Kidney (tissue), 22 donors: ENCODE measurements at places on chromosomes 11 and 22.
A peak's percentile ranks its signal among the peaks of the same experiment; 100 is the strongest.

DNA sequence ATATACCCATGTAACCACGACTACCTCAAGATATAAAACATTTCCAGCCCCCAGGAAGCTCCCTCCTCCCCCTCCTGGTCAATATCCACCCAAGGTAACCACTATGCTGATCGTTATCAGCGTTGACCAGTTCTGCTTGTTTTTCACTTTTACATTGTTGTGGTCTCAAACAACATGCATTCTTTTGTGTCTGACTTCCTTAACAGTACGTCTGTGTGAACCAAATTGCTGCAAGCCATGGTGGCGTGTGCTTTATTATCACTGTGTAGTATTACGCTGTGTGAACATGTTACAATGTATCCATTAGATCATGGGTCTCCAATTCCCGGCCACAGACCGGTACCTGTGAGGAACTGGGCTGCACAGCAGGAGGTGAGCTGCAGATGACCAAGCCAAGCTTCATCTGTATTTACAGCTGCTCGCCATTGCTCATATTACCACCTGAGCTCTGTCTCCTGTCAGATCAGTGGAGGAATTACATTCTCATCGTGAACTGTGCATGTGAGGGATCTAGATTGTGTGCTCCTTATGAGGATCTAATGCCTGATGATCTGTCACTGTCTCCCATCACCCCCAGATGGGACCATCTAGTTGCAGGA, 15.5 kb upstream of the GRK3 start:
- no peak for DNase-seq

DNA sequence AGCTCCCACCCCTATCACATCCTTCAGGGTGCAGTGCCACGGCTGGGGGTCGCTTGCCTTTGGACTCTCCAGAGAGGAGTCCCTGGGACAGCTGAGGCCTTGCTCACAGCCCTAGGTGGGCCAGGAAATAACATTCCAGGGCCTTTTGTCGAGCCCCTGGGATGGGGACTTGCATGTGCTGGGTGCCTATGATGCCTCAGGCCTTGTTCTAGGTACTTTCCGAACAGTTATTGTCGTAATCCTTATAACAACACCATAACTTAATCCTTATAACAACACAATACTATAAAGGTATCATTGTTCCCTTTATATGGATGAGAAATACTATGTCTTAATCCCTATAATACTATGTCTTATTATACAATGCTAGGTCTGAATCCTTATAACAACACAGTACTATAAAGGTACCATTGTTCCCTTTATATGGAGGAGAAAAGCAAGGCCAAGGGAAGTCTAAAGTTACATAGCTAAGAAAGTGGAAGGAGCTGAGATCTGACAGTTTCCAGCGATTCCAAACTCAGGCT, 236.5 kb downstream of the ST3GAL4 start:
- DNase-seq = no peak

GRCh38 chr11:35387111-35387982, 32.0 kb downstream of the SLC1A2 start:
- DNase-seq = no peak

DNA sequence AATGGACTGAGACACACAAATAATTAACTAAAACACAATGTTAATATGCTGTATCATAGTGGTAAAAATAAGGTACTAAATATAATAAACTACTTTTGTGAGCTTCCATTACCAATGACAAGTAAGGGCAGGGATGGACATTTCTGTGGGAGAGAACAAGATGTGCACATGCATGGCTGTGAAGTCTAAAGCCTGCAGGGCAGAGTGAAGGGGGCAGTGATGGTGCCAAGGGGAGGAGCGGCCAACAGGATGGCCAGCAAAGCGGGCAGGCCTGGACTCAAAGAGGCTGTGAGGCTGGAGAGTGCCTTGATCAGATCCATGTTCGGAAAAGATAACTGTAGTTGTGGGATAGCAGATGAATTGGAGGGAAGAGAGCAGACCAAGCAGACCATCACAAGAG, 12.5 kb downstream of the DESI1 start:
- no peak for DNase-seq

- DNase-seq = no peak
Measured at GRCh38 chr22:48410536-48410935, 1417.1 kb downstream of the BRD1 start.

DNA sequence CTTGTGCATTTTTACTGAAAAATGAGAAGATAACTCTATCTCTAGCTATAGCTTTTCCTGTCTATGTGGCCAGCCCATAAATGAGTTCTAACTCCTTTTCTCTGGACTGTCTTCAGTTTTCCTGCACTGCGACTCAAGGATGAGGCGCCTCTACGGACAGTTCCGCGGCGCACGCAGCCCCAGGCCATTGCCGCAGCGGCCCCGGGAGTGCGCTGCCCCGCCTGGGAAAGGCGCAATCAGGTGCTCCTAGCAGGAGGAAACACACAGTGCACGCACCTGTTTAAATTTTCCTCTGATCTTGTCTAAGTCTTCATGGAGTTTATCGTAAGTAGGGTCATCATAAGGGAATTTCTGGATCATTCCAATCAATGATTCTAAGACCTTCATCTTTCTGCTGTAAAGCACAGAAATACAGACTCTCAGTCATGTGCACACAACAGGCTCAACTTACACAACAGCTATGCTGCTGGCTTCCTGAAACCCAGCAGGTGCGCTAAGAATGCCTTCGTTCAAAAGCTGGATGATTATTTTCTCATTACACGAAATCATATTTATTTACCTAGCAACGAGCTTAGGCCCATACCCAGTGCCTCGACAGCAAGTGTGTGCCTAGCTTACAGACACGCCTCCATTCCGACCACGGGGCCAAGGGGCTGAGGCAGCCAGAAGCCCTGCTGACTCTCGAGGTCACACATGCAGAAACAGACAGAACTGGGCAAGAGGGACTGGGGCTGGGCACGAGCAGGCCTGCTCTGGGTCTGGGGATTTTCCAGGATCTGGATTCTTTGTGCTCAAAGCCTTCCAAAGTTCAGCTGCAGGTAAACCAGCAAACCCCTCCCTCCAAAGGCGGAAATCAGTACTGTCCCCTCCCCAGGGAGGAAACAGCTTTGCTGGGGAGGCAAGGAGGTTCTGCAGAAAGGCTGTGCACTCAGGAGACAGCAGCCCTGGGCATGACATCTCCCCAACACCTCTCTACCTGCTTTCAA, 7.2 kb downstream of the LTO1 start:
- no peak for DNase-seq

DNA sequence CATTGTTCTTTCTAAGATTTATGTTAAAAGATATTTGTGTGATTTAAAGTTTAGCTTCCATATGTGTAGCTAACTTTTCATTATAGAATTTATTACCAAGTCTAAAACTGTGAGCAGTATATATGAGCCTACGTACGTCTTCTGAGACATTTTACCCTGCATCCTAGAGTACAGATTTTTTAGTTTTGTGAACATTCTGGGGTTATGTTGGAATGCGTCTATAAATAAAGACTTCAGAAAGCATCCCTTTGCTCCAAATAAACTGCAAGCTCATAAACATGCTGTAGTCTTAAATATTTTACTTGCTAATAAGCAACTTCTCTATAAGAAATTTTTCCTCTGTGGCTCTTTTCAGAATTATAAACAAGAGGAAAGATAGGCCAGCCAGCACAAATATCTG, 236.5 kb downstream of the DDX10 start:
- no peak for DNase-seq

DNA sequence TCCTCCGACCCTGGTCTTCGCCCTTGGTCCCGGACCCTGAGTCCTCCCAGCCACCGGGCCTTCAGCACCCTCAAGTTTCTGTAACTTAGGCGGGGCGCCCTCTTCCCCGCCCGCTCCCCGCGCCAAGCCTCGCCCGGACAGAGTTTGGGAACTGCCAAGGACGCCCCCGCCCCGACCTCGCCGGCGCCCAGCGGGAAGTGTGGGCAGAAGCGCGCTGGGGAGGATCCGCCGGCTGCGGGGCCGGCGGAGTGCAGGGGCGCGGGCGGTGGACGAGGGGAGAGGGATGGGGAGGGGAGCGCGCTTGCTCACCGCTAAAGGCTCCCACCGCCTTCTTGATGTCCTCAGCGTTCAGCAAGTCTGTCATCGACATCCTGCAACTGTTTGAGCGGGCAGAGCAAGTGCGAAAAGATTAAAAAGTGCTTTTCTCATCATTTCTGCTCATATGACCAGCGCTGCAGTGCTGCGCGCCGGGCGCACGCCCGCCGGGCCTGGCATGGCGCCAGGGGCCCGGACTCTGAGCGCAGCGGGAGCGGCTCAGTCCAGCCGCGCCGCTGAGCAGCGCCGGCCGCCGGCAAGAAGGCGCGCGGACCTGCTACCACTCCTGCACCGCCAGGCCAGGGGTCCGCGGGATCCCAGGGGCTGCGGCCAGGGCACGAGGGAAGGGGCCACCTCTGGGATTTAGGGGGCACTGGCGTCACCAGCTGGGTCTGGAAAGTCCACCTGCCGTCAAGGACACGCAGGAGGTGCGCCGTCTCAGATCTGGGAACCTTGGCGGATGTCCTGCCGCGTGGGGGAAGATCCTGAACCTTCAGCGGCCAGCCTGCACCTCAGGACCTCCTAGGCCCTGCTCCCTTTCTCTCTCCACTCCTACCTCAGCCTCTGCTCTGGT, at the start of gene PVALB:
Gene PVALB (minus strand): TSS at position 400 of the 889 bp plus-strand sequence. CDS start 30 bp downstream, at position 370.
- peak; percentile 63 for DNase-seq

DNA sequence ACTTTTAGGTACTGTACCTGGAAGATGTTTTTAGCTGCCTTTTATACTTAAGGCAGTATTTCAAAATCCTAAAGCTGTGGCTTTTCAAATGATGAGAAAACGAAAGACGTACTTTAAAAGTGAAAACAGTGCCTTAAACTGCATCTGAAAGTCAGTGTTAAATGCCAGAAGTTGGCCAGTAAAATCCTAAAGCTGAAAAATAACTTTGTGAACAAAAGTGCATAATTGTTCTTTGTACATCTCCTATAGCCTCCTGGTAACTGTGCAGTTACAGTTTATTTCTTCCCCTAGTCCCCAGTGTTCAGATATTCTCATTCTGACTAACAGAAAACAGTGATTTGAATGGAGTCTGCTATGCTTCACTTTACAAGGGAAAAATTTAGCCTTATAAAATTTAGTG, 6.8 kb downstream of the EED start:
- no peak for DNase-seq

GRCh38 chr11:14418801-14419417, 59.9 kb upstream of the RRAS2 start:
- no peak for DNase-seq

DNA sequence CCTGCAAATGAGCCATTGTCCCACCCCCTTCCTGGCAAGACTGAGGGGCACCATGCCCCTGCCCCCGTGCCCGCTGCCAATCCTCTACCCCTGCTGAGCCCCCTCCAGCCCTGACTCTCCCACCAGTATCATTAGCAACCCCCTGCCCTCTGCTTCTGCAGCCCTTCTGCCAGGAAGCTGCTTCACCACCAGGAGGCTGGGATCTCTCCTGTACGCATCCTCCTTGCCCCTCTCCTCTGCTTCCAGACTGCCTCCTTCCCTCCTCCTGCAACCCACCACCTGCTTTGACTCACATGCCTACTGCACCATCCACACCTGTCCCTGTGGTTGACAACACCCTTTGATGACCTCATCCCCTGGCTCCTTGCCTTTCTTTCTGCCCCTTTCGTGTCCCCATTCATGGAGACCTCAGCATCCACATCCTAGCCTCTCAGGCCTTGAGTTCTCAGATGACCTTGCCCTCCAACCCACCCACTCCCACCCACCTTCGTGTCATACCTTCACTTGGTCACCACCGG, 13.4 kb upstream of the PNPLA3 start:
- DNase-seq = no peak

- no peak for DNase-seq
Measured at GRCh38 chr22:42425989-42426355, 6.2 kb downstream of the NFAM1 start.

DNA sequence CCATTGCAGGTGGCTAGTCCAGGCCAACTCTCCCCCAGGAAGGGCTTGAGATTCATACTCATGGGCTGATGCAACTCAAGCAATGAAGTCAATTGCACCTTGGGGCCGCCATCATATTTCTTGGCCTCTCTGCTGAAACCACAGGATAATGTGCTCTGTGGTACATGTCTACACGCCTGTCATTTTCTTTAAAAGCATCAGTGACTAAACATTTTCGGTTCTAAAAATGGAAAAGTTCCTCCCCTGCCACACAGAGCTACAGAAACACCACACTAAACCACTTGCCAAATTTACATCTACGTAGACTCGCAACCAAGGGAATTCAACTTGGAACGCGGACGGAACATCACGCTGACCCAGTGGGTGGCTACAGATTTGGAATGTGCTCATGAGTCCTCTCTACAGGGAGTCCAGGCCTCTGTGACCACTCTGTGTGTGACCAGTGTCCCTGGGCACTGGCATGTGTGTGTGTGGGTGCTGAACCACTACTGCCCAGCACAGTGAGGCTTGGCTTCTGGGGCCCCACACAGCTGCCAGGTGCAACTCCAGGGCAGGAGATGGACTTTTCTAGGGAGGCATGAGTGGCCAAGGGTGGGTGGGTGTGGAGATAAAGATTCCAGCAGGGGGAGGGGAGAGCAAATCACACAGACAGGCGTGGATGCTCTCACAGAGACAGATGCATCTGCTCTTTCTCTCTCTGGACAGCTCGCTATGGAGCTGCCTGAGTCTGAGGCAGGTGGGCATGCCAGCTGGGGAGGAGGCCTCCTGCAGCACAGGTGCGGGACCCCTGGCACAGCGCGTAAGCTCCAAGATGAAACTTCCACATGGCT, 261.9 kb downstream of the CTTN start:
- no peak for DNase-seq

GRCh38 chr11:120564573-120565311, 53.2 kb downstream of the GRIK4 start:
- peak; percentile 78 for DNase-seq

DNA sequence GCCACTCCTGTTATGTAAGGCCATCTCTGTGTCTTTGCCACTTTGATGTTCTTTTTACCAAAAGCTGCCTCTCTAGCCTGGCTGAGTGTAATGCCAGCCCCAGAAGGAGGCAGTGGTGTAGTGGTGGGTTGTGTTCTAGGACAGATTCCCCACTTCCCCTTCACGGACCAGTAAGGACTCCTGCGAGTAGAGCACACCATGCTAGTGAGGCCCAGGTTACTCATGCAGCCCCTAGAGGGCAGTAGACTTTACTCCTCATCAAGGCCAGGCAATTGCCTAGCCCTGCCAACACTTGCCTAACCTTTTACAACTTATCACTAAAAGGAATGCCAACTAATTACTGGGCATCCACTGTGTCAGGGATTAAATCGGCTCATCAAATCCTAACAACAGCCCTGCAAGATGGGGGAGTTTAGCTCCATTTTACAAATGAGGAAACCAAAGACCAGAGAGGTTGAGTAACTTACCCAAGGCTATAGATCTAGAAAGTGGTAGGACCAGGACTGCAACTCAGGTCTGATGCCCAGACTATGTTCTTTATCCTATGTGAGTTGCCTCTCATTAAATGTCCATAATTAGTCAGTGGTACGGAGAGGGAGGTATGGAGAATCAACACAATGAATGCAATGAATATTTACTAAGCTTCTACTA, 75.3 kb downstream of the APIP start:
- DNase-seq = no peak

- no peak for DNase-seq
Measured at GRCh38 chr11:43687120-43687791, 6.7 kb downstream of the HSD17B12 start.
